Skin of body (tissue), 3 donors: ENCODE measurements at places on chromosomes 7 and 10. TPM values are rescaled to one million over a fixed set of nuclear protein-coding genes. Genes with fewer than 3 reads are reported as not detected.

Gene TRIP6
- total RNA-seq, result 36.5 TPM

Gene TFR2
- 1.4 TPM for total RNA-seq

Gene AMZ1
- total RNA-seq, result 0.30 TPM

Gene TRPV5
- total RNA-seq, result 0.10 TPM

Gene HEPACAM2
- 0.89 TPM for total RNA-seq

Gene CNPY1
- 0.10 TPM for total RNA-seq

Gene OR2A5
- total RNA-seq, result not detected

Gene DYNC1I1
- total RNA-seq, result 1.1 TPM

Gene KIN
- 11.0 TPM for total RNA-seq

Gene TMEM196
- total RNA-seq, result under 0.01 TPM

Gene ADRB1
- 0.79 TPM for total RNA-seq

Gene RGR
- total RNA-seq, result 1.7 TPM

Gene PRXL2A
- total RNA-seq, result 69.5 TPM

Gene HDAC9
- total RNA-seq, result 28.2 TPM

Gene CALML5
- total RNA-seq, result 133 TPM

Gene DDIT4
- 124 TPM for total RNA-seq

Gene BICC1
- total RNA-seq, result 30.3 TPM

Gene FRMD4A
- total RNA-seq, result 33.3 TPM

Gene UCN3
- not detected for total RNA-seq

Gene NAT16
- total RNA-seq, result not detected

Gene GPC2
- 3.9 TPM for total RNA-seq

Gene FAM25G
- 1.8 TPM for total RNA-seq

Gene TMEM225B
- 0.89 TPM for total RNA-seq

Gene CEP55
- 7.8 TPM for total RNA-seq

Gene GPR37
- 4.3 TPM for total RNA-seq

Gene GNAT3
- not detected for total RNA-seq

Gene ERVW-1
- total RNA-seq, result 0.20 TPM

Gene ZC3HAV1L
- 22.2 TPM for total RNA-seq

Gene CAV2
- total RNA-seq, result 78.6 TPM

Gene AQP1
- total RNA-seq, result 56.5 TPM

Gene MYO1G
- total RNA-seq, result 2.6 TPM

Gene LIPK
- total RNA-seq, result 10.6 TPM

Gene WDFY4
- total RNA-seq, result 4.3 TPM

Gene TMEM176B
- 24.6 TPM for total RNA-seq

Gene DYDC2
- 0.10 TPM for total RNA-seq

Gene ATG9B
- total RNA-seq, result 15.4 TPM

Gene ANKRD1
- total RNA-seq, result 10.9 TPM

Gene RAB19
- 0.49 TPM for total RNA-seq

Gene CUBN
- 18.1 TPM for total RNA-seq

Gene TMEM243
- total RNA-seq, result 28.1 TPM

Gene TRIM4
- total RNA-seq, result 19.1 TPM

Gene DLX5
- total RNA-seq, result 2.1 TPM

Gene IDI2
- not detected for total RNA-seq

Gene HOGA1
- 0.99 TPM for total RNA-seq

Gene TDRD1
- 0.20 TPM for total RNA-seq

Gene MGMT
- total RNA-seq, result 25.4 TPM

Gene TIAL1
- total RNA-seq, result 97.7 TPM

Gene EPO
- not detected for total RNA-seq

Gene GBX1
- total RNA-seq, result 0.30 TPM

Gene TMEM270
- not detected for total RNA-seq

Gene TRDMT1
- 17.7 TPM for total RNA-seq

Gene GIMAP5
- total RNA-seq, result 11.5 TPM

Gene SLC39A12
- total RNA-seq, result 0.10 TPM

Gene PKD1L1
- 0.30 TPM for total RNA-seq

Gene METTL27
- 3.2 TPM for total RNA-seq

Gene LIPM
- 17.1 TPM for total RNA-seq

Gene LMOD2
- 16.2 TPM for total RNA-seq

Gene OR2A1
- 0.20 TPM for total RNA-seq
